Panc1 (cell line): ENCODE measurements at places on chromosomes 3 and 15. TPM values are rescaled to one million over a fixed set of nuclear protein-coding genes. Genes with fewer than 3 reads are reported as not detected.

DNA sequence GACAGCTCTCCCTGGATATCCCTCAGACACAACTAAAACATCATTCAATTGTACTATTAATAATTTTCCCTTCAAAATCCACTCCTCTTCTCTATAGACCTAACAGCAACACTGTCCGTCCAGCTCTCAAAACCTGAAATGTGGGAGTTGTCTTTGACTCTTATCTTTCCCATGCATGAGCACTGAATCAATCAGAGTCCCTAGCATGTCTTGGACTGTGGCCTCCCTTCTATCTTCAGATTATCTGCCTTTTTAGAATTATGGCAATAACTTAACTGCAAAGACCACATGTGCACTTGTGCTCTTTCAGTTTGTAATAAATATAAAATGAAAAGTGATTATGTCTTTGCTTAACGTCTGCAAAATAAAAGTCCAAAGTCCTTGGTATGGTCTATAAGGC is 107.0 kb downstream of the UBE3A start:
- H3K4me1 ChIP-seq: no peaks in the 10 kb centered on the region
- no peak overlapping the region for H3K27ac ChIP-seq
- H3K27me3 ChIP-seq: no peaks in the 10 kb centered on the region

DNA sequence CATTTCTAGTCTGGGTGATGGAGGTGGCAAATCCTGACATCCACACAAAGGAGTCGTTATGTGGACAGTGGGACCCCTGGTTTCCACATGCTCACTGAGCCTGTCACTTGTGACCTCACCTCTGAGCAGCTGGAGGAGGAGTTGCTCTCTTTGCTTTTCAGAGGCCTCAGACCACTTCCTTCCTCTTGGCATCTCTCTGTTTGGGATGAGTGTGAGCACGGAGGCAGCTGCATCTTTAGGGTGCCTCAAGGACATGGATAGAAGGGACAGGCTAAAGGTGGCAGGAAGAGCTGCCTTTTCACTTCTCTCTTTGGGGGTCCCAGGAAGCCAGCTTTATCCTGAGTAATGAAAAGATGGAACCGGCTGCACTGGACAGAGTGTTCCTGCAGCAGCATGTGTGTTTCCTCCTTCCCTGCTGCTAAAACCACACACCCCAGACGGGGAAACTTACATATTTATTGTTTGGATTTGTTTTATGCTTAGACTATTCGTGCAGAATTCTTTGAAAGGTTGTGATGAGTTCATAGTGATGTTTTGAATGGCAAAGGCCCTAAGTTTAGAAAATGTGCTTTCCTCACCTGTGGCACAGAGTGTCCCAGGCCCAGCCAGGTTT is 31.8 kb downstream of the GPR171 start:
- H3K4me1 ChIP-seq: no peaks in the 10 kb centered on the region
- H3K27me3 ChIP-seq: no peaks in the 10 kb centered on the region
- H3K27ac ChIP-seq: no peak overlapping the region
- no peaks in the 10 kb centered on the region for H3K36me3 ChIP-seq

CLEC3B gene
- total RNA-seq: not detected

LXN gene
- 301 TPM for total RNA-seq
